ENCODE measurements at places on chromosomes 13 and 19.

DNA sequence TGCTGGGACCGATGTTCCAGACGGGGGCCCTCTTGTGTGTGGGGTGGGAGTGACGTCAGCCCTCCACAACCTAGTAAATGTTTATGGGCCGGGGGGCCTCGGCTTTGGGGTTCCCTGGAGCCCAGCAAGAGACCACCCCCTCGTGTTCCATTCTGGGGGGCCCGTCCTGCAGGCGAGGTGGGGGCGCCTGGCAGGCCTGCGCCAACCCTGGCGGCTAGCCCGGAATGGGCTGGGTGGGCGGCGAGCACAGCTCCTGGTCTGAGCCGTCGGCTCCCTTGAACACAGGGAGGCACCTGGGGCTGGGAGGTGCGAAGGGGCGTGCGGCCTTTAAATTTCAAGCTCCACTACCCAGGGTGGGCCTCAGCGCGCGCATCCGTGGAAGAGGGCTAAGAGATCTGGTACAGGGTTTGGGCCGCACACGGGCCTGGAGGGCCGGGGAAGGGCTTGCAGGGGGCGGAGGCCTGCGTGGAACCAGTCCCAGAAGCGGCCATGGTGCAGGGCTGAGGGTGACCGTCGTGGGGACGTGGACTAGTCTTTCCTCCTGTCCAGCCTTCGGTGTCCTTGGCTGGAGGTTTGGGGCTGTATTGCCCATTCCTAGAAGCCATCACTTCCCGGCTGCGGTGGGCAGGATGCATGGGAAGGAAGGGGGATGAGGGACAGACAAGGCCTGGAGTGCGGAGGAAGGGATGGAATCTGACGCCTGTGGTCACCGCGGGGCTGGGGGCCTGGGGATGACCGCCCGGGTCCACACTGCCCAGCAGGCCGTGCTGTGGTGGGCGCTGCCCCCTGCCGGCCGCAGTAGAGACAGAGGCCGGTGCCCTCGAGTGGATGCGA lies 11.4 kb downstream of the NDUFA11 start:
- DNase-seq, result no peak

- DNase-seq, result no peak
Measured at GRCh38 chr13:37412241-37412921, 186.2 kb downstream of the POSTN start.

DNA sequence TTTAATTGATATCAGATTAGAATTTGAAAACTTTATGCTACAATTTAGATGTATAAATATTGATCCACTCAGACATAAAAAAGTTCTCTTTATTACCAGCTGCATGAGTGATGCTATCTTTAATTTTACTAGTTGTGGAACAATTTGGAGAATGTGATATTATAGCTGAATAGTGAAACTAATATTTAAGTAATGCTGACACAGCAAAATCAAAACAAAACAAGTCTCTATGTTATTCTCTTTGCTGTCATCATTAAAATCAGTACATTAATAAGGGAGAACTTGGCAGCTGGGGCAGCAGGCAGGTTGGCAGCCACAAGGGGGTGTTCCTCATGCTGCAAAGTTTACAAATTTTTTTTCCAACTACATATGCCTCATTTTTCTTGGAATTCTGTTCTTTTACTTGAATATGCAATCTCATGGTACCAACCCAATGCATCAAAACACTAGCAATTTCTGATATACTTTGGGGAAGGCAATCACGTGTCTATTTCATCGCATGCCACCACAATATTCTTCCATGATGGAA lies 585.3 kb downstream of the FGF9 start:
- DNase-seq, result no peak

DNA sequence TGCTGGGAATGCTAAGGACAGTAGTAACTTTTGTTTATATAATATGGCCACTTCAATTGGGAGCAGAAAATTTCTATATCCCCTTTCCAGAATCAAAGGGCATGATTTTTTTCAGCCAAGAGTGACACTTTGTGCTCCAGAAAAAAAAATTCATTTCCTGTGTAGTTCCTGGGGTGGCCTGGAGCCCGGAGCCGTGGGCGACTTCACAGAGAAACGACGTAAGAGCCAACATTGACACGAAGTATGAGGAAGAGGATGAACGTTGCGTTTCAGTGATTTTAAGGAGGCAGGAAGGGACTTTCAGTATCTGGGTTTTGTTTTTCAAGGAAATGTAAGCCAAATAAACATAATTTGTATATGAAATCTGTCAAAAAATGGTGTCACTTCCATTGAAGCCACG lies 187.6 kb downstream of the STK24 start:
- no peak for DNase-seq

DNA sequence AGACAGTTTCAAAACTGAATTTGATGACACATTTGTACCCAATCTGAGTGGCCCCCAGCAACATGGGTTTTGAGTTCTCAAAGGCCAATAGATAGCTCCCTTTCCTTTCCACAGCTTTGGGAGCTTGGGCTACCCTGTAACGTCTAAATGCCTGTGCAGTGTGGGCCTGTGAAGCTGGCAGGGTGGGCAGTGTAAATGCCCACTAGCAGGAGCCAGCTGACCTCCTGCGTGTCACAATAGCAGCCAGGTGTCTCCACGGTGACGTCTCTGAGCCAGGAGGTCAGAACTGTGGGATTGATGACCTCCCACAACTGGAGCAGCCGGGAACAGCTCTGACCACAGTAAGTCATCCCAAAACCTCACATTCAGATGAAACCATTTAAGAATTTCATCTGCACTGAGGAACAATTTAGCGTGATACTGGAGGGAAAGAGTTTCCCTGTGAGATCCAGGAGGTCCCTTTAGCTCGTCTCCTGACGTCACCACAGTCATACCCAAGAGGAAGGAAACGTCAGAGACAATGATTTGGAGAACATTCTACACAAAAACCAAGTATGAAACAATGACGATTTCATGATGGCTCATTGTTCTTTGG lies at the start of gene IPO5:
IPO5 (plus strand) TSS at position 300 of the 595 bp plus-strand sequence. CDS start 23,022 bp downstream, outside the sequence.
- no peak for DNase-seq

DNA sequence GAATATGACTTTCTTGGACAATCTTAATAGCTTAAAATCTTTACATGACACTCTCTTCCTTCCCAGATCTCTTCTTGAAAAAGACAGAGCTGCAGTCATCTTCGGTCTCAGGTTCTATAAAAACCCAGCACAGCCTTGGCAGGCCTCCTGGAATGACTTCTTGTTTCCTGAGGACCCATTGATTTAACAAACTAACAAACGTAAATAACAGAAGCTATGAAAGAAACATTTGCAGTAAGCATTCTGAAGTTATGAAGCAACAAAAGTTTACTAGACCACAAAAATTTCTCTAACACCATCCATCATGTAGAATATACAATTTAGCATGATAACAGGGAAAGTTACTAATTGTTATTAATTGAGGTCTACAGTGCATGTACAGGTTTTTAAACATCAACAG lies 62.8 kb upstream of the STARD13 start:
- DNase-seq, result no peak
